NCI-H2081 (cell line): ENCODE measurements at places on chromosomes 13 and 19.
A peak's percentile ranks its signal among the peaks of the same experiment; 100 is the strongest.

- DNase-seq, result no peak
Observed at GRCh38 chr19:31120952-31121351, 228.3 kb downstream of the TSHZ3 start.

- DNase-seq, result no peak
Observed at GRCh38 chr13:42214446-42214845, 57.5 kb upstream of the AKAP11 start.

DNA sequence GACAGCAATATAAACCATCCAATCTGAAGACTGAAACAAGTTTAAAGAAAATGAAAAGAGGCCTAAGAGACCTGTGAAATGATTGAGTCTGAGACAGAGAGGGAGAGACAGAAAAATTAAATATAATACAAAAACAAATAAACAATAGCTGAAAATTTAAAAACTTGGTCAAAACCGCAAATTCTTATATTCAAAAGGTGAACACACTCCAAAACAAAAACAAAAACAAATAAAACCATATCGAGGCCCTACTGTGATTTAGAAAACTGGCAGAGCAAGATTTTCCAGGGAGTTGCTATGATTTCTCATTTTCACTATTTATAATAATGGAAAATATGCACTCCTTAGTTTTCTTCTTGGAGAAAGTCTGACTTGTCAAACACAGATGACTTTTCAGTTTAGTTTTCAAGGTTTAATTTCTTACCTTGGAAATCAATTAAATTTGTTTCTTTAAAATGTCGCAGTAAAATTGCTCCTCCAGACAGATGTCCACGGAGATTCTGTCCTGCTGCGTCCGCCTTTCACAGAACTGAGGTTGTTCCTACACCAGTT lies 1420.3 kb downstream of the UQCRFS1 start:
- no peak for DNase-seq

GRCh38 chr19:17370026-17370587 lies 7.0 kb downstream of the PLVAP start:
- no peak for DNase-seq

GRCh38 chr19:48752496-48753365 lies at the start of gene FUT1:
Gene FUT1, minus strand, starts transcription at chr19:48752641. Its CDS starts 1,360 bp downstream, at chr19:48751281.
- DNase-seq, result peak; percentile 92

- no peak for DNase-seq
Observed at GRCh38 chr19:33813391-33814101, 16.9 kb downstream of the KCTD15 start.

- DNase-seq, result peak; percentile 39
Observed at GRCh38 chr13:106151056-106151699, 384.3 kb downstream of the EFNB2 start.

DNA sequence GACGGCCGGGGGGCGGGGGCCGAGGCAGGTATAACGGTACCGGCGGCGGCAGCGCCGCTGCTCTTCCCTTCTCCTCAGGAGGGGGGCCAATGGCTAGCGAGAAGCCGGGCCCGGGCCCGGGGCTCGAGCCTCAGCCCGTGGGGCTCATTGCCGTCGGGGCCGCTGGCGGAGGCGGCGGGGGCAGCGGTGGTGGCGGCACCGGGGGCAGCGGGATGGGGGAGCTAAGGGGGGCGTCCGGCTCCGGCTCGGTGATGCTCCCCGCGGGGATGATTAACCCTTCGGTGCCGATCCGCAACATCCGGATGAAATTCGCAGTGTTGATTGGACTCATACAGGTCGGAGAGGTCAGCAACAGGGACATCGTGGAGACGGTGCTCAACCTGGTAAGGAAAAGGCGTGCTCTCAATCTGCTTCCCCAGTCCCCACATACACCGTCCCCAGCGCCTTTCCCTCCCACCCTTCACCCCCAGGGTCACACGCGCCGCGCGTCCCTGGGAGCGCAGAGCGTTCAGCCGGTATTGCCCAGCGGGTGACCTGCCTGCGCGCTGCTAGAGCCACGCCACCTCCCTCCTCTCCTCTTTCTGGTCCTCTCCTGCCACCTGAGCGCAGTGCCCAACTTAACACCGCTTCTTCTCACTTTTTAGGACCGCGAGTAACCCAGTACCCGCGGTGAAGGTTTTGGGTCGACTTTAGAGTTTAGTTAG lies 814 bp downstream of the NBEA start:
- peak; percentile 76 for DNase-seq

GRCh38 chr13:102974317-102975087 lies 91.7 kb downstream of the SLC10A2 start:
- DNase-seq, result no peak

DNA sequence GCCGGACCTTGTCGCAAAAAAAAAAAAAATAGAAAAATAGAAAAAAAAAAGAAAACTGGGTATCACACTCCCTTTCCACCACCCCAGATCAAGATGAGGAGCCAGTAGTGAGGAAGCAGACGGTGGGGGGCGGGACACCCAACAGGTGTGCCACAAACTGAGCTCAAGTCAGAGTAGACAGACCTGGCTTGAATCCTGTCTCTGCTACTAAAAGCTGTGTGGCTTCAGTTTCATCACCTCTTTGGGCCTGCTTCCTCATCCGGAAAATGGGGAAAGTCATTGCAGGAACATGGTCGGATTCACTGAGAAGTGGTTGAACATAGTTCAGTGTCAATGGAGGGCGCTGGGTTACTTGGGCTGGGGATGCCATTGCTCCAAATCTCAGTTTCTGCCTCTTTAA lies 2.9 kb downstream of the HIF3A start:
- DNase-seq, result no peak

DNA sequence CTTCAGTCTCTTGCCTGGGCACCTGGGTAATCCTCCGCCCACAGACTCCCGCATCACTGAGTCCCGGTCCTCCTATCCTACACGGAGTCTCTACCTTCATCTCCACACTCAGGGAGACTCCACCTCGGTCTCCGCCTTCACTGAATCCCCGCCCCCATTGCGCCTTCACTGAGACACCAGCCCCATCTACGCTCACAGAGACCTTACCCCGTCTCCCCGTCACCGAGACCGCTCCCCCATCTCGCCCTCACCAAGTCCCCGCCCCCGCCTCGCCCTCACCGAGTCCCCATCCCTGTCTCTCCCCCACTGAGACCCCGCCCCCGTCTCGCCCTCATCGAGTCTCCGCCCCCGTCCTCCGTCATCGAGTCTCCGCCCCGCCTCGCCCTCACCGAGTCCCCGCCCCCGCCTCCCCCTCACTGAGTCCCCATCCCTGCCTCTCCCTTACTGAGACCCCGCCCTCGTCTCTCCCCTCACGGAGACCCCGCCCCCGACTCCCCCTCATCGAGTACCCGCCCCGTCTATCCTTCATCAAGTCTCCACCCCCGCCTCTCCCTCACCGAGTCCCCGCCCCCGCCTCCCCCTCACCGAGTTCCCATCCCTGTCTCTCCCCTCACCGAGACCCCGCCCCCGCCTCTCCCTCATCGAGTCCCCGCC lies 23.1 kb upstream of the ZNF846 start:
- peak; percentile 93 for DNase-seq

DNA sequence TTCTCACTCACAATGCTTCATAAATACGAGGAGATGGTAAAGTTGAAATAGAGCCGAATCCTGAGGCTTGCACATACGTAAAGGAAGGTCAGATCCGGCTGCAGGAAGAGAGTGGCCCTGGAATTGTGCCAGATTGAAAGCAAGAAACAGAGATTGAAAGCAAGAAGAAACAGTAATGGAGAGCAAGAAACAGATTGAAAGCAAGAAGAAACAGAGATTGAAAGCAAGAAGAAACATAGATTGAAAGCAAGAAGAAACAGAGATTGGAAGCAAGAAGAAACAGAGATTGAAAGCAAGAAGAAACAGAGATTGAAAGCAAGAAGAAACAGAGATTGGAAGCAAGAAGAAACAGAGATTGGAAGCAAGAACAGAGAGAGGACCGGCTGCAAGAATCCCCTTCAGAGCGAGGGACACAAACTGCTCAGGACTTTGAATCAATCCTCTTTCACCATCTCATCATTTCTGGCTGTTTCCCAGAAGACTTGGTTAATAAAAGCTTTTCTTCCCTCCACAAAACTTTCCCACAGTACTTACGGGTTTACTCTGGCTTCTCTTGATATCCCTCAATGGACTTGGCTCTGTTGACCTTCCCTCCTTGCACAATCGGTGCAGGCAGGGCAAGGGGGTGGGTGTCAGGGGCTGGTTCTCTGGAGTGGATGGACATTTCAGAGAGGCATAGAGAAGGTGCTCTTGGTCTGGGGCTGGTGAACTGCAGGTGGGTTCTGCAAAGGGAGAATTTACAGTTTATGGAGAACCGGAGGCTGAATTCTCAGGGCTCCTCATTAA lies 25.5 kb downstream of the OR7A5 start:
- no peak for DNase-seq

GRCh38 chr13:86438034-86438433 lies 638.8 kb upstream of the SLITRK6 start:
- DNase-seq, result peak; percentile 28

DNA sequence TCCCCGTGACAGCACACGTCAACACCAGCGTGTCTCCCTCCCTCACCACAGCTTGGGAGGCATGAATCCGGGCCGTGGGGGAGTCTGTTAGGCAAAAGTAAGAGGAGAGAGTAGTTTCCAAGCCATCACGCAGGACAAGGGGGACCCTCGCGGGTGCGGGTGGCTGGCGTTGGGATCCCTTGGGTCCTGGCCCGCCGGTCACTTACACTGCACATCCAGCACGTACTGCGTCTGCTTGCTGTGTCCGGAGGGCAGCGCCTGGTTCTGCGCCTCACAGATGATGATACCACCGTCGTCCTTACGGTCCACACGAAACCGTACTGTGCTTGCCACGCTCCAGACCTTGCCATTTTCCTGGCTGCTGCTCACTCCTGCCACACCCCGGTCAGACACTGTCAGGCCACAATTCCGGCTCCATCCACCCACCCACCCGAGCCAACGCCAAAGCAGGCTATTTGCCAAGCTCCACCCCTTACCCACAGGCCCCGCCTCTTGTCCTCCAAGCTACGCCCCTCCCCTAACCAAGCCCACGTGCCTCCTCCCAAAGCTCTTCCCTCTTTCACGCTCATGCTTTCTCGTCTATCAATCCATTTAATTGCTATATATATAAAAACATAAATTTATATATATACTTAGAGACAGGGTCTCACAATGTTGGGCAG lies 6.6 kb upstream of the ZNF428 start:
- DNase-seq, result no peak

- no peak for DNase-seq
Observed at GRCh38 chr13:112724788-112725345, 35.0 kb downstream of the ATP11A start.

DNA sequence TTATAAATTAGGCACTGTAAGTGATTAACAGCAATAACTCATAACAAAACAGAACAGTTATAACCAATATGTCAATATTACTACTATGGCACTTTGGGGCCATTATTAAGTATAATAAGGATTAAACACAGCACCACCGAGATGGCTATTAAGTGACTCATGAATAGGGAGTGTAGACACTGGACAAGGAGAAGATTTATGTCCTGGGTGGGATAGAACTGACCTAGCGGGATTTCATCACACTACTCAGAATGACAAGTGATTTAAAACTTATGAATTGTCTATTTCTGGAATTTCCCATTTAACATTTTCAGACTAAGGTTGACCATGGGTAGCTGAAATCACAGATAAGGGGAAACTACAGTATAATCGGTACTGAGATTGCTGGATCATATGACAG lies 79.0 kb upstream of the SLC7A1 start:
- no peak for DNase-seq

- DNase-seq, result no peak
Observed at GRCh38 chr19:6498294-6499036, 3.6 kb downstream of the TUBB4A start.

GRCh38 chr13:22086597-22087330 lies 415.9 kb downstream of the FGF9 start:
- DNase-seq, result no peak

DNA sequence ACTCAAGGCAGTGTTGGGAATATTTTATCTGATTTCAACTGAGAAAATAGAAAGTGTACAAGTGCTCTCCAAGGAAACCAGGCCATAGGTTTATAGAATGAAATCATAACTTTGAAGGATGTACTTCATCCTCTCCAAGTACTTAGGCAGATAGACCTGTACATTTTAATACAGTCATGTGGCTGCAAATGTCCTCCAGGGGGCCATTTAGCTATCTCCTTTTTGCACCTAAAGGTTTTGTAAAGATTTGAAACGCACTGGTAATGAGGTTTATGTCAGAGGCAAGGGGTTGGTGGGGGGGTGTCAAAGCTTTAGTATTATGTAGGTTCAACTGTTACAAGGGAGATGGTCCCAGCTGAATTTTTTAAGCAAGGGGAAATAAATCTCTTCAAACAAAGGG lies 364.4 kb downstream of the DCT start:
- no peak for DNase-seq

DNA sequence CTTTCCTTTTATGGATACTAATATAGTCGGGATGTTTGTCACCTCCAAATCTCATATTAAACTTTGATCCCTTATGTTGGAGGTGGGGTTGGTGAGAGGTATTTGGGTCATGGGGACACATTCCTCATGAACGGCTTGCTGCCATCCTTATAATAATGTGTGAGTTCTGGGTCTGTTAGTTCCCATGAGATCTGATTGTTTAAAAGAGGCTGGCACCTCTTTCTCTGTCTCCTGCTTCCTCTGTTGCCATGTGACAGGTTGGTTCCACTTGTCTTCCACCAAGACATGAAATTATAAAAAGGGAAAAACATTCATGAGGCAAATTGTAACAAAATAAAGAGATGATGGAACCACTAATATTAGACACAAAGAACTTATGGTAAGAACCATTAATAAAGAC lies 107.8 kb upstream of the ATXN8OS start:
- no peak for DNase-seq

DNA sequence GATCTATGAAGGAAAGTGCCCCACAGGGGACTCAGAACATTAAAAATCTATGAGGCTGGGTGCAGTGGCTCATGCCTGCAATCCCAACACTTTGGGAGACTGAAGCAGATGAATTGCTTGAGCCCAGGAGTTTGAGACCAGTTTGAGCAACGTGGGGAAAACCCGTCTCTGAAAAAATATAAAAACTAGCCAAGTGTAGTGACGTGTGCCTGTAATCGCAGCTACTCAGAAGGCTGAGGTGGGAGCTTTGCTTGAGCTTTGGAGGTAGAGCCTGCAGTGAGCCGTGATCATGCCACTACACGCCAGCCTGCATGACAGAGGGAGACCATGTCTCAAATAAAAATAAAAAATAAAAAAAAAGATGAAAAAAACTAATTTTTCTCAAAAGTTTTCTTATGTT lies 1070.6 kb downstream of the PCDH9 start:
- no peak for DNase-seq

GRCh38 chr19:45901912-45902650 lies at the start of gene MYPOP:
Gene MYPOP, minus strand, starts transcription at chr19:45902613. Its CDS starts 840 bp downstream, at chr19:45901773.
- DNase-seq, result no peak

DNA sequence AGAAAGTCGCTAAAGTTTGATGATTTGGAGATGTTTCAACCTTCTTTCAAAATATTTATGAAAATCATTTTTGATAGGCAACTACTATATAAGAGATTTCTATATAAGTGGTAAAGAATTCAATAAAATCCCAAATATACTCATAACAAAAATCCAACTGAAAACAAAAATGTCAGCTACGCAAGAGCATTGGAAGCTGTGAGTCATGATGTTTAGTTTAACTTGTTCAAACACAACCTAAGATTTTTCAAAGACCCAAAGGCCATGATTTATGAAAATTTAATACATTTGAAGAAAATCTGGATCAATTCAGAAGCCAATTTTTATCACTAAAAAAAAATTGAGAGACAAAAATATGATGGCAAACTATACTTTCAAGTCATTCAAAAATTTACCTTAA lies 226.6 kb downstream of the MZT1 start:
- DNase-seq, result no peak

GRCh38 chr13:95503662-95504061 lies 48.9 kb upstream of the CLDN10 start:
- no peak for DNase-seq
